ENCODE measurements at places on chromosomes 3 and 15.

GRCh38 chr3:120561251-120562045, 34.7 kb upstream of the NDUFB4 start:
- peak; percentile 80 for DNase-seq

DNA sequence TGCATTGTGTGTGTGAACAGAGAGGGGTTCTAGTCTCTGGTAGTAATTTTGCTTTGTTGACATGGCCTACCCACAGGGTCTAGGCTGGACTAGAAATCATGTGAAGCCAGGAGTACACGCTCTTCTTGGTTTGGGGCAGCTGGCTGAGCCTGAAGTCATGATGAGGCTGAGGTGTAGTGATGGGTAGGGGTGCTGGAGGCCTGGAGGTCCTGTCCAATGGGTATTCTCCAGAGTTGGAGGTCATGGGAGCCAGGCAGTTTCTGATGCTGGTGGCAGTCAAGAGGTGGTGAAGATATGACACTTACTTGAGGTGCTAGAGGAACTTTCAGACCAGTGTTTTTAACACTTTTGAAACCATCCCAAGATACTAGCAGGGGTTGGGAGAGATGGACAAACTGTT, 18.5 kb upstream of the EPHB1 start:
- DNase-seq: no peak

DNA sequence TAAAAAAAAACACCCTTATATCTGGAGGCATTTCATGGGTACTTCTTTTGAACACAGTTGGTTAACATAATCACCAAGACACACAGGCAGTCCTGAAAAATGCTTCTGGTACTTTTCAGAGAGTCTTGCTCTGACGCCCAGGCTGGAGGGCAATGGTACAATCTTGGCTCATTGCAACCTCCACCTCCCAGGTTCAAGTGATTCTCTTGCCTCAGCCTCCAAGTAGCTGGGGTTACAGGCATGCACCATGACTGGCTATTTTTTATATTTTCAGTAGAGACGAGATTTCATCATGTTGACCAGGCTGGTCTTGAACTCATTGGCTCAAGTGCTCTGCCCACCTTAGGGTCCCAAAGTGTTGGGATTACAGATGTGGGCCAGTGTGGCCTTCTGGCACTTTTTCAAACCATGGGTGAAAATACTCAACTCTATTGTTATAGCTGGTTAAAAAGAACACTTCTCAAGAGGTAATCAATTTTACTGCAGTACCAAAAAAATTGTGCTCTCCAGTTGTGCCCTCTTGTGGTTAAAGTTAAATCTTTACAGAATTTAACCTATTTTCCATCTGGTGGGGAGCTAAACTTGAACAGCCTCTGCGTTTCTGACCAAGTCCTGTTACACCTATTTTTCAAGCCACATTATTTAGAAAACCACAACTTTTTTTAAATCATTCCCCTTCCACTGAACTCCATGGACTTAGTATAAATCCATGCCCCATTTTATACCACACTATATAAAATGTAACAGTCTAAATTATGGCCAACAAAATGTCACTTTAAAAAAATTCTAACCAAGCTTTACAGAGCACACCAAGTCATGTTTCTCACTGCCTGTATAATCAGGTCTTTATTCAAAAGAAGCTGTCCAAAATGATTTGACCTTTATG, 1.2 kb upstream of the SNAPC5 start:
- DNase-seq: no peak

DNA sequence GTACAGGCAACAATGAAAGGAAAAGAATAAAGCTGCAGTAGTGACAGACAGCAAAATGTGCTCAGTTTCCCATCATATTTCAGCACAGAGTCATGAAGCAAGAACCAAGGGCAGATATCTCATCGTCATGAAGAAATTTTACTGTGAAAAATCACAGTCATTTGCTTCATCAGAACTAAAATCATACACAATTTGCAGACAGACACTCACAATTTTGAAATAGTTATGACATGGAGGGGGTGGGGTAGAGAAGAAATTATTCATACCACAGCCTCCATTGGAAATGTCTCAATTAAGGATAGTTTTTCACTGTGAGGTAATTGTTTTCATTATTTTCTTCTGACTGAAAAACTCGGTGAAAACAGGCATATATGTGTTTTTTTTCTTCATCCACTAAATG, 78.8 kb upstream of the CNTN3 start:
- no peak for DNase-seq

GRCh38 chr15:56076640-56077039, 83.2 kb upstream of the NEDD4 start:
- no peak for DNase-seq

DNA sequence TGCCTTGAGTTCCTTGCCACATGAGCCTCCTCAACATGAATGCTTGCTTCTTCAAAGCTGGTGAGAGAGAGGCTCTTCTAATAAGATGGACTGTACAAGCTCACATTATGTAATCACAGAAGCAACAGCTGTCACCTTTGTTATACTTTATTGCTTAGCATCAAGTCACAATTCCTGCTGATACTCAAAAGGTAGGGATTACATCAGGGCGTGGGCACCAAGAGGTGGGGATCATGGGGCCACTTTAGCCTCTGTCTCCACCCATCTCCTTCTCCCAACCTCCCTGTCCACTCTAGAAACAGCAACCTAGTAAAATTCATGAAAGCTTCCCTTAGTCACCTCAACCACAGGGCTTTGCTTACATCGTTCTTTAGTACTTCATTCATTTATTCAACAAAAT, 95.9 kb downstream of the FAM43A start:
- no peak for DNase-seq

- DNase-seq: no peak
Observed at GRCh38 chr15:46316024-46316423, 681.2 kb downstream of the SQOR start.

DNA sequence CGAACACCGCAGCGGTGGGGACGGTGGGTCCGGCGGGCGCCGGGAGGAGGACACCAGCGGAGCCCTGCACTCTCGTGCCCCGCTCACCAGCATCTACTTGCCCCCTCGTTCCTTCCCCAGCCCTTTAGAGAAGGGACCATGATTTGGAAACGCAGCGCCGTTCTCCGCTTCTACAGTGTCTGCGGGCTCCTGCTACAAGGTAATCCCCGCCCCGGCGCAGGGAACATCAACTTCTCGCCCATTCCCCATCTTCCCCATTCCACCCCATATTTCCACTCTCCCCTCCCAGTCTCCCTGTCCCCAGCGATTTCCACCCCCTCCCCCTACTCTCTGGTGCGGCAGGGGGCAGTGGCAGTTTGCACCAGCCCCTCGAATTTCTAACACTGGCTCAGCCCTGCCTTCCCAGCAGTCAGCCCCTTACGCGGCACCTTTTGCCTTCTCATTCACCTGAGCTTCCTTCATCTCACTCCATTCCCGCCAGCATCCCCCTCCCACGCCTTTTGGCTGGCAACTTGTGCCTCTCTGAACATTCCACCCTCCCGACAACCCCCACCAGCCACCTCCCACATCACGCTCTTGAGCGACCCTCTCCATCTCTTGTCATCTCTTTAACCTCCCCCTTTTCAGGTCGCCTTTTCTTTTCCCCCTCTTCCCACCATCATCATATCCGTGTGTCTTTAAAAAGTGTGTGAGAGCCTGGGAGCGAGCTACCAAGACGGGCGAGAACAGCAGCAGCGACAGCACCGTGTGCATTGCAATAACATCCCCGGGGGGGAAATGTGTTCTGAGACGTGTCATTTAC, 882 bp downstream of the CADM2 start:
- peak; percentile 25 for DNase-seq

GRCh38 chr15:58058073-58058472, 7.4 kb downstream of the ALDH1A2 start:
- no peak for DNase-seq

DNA sequence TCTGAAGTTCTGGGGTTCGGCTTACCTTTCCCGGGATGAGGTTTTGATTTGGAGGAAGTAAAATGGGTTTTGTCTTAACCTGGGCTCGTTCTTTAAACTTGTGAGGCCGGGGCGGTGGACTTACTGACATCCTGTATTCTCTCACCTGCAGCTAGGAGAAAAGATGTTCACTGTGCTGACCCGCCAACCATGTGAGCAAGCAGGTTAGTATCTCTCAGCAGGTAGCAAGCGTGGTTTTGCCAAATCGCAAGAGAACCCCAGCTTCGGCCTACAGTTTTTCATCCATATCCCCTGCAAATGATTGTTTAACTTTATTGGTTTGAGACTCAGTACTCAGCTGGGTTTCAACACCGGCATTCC, 891 bp downstream of the ENTPD3 start:
- no peak for DNase-seq

DNA sequence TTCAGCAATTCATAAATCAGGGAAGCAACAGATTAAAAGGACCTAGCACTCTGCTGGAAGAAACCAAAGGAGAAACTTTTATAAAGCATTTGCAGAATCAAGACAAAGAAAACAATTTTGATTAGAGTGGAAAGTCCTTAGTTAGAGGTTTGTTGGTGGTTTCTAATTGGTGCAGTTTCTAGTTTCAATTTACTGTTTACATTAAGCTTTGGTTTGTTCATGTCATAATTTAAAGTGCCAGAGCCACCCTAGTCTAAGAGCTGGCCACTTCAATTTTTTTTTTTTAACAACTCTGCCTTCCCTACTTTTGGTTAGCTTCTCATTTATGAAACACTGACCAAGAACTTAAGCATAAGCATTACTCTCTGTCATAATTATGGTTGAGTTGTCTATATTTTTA, 1428.2 kb upstream of the GBE1 start:
- DNase-seq: no peak

DNA sequence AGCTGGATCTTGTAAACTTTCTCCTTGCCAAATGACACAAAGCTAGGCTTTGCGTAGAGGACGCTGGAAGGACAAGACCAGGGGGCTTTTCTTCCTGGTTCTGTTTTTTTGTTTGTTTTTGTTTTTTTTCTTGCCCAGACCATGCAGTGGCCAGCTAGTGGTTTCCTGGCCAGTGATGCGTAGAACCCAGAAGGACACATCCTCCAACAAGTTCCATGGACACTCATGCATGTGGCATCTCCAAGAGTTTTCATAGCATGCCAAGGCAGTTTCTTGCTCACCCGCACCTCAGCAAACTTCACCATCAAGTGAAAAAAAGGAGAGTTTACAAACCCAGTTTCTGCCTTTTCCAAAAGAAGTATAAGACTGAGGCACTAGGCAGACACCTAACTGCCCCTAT, 46.1 kb upstream of the TMCO5A start:
- DNase-seq: no peak

DNA sequence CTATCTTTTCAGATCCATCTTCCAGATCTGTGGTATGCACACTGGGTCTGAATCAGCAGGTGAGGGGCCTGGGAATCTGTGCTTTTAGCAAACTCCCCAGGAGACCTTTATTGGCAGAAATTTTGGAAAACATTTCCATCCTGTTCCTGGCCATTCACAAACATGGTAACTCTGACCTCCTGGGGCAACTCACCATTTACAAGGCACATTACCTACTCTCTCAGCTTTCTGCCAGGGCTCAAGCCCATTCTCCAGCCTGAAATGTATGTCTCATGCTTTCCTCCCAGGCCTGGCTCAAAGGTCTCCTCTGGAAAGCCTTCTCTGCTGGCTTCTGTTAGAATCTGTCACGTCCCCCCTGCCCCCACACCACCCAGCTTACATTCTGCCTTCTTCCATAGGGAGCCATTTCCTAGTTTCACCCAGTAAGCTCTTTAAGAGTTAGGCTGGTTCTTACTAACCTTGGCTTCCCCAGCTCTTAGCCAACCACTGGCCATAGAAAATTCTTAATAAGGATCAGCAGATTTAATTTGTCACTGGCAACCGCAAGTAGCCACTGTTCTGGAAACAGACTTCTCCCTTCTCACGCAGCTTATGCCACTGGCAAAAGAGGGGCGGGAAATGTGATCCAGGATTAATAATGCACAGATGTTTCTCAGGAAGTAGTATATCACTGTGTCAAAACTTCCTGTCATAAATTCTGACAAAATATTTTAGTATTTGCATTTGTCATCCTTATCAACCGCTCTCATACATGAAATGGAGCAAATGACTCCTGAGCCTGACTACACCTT, 55.0 kb downstream of the RORA start:
- DNase-seq: no peak

DNA sequence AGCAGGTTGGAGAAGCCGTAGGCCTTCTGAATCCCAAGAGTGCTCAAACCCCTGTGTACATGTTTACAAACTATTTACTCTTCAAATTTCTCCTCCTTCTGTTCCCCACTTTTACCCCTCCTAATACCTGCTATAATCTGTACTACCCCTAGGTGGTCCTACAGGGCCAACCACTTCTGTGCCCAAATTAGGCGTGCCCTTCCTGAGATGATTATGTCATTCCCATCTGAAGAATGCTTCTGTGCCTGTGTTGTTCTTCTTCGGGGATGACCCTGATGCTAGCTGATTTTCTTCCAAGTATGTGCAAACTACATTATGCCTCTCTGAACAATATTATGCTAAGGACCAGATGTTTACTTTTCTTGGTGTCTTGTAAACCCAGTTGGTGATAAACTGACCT, 20.5 kb downstream of the RBP2 start:
- no peak for DNase-seq

DNA sequence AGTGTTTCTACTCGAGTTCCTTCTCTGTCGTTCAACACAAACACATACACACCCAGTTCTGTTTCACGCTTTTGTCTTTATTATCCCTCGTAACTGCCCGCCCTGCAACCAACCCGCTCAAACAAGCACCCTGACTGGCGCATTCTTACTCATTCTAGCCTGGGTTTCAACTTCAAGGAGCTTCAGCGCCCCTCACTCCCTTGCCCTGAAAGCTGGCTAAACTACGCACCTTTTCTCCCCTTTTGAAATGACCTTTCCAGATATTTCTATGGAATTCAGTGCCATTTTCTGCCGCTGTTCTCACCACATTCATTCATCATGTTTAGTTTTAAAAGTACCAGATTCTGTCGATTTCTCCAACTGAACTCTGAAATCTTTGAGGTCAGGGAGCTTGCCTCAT, 653 bp upstream of the MFSD1 start:
- no peak for DNase-seq

GRCh38 chr15:94414916-94415315, 183.6 kb downstream of the MCTP2 start:
- DNase-seq: no peak

DNA sequence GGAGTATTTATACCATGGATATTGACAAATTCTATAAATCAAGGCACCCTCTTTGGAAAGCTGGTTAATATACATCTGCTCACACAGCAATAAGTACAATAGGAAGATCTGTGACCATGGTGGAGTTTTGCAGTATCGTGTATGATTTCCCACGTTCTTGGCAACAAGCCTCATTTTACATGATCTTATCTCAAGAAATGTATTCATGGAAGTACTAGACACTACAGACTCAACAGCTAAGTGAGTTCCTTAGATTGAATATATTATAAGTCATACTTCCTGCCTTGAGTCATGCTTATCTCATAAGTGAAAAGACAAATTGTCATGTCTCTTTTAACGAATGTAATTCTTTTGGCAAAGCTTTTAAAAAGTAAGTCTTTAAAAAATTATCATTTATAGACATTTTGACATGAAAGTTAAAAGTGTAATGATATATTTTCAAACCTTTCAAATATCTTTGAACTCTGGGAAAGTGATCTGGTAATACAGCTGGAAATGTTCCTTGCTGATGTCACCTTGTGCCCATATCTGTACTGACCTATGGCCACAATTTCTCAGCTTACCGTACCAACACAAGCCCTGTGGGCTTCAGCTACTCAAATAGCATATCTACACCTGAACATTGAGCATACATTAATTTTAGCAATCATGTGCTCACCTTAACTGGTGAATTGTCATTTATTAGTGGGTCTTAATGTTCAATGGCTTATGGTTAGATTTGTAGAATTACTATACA, 130.3 kb upstream of the TMC3 start:
- no peak for DNase-seq
